ENCODE measurements at places on chromosomes 12 and 14. TPM values are rescaled to one million over a fixed set of nuclear protein-coding genes. Genes with fewer than 3 reads are reported as not detected.

- no peaks in the 10 kb centered on the region for H3K27me3 ChIP-seq
- H3K36me3 ChIP-seq: peaks cover 11% of the 10 kb centered on the region
- no peak for DNase-seq
- H3K4me1 ChIP-seq: no peaks in the 10 kb centered on the region
- no peak overlapping the region for H3K4me3 ChIP-seq
- H3K27ac ChIP-seq: no peak overlapping the region
Observed at GRCh38 chr12:6329703-6330064, 12.2 kb downstream of the TNFRSF1A start.

GRCh38 chr12:128813883-128814282 is 9.9 kb downstream of the SLC15A4 start:
- no peak overlapping the region for H3K4me3 ChIP-seq
- H3K36me3 ChIP-seq: no peaks in the 10 kb centered on the region
- H3K27ac ChIP-seq: peak overlapping the region; percentile 10
- no peak for DNase-seq

DNA sequence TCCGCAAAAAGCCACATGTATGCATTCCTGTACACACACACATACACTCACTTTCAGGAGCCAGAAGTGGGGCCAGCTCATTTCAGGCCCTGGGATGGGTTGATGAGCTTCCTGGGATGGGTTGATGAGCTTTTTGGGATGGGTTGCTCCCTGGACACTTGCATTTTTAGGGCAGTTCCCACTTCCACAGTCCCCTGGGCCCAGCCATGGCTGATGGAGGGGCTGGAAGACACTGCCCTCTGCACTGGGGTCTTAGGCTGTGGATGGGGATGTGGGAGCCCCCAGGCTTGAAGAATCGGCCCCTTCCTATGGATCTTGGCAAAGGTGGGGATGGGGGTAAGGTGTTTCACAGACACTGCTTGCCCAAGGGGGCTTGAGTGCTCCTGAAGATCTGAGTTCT is 12.7 kb downstream of the ACVRL1 start:
- no peak overlapping the region for H3K27ac ChIP-seq
- peak; percentile 4 for DNase-seq
- no peaks in the 10 kb centered on the region for H3K4me1 ChIP-seq
- H3K36me3 ChIP-seq: no peaks in the 10 kb centered on the region
- H3K4me3 ChIP-seq: no peak overlapping the region

DNA sequence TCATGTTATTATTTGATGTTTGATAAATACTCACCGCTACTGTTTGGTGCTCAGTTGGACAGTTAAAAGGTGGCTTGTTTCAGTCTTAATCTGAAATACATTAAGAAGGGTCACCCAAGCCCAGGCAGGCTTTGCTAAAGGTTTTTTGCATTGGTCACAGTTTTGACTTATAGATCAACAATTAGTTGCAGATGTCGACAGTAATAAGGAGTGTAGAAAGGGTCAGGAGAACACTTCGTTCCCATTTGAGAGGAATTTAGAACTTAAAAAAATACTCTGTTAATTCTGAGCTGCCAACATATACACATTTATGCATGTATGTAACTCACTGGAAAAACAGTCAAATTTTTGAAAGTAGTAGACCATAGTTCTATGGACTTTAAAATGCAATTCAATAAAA is 130.3 kb downstream of the TMEM30B start:
- no peaks in the 10 kb centered on the region for H3K4me1 ChIP-seq
- H3K4me3 ChIP-seq: no peak overlapping the region
- no peaks in the 10 kb centered on the region for H3K36me3 ChIP-seq
- H3K27ac ChIP-seq: peak overlapping the region; percentile 88
- no peak for DNase-seq
- no peaks in the 10 kb centered on the region for H3K27me3 ChIP-seq

DNA sequence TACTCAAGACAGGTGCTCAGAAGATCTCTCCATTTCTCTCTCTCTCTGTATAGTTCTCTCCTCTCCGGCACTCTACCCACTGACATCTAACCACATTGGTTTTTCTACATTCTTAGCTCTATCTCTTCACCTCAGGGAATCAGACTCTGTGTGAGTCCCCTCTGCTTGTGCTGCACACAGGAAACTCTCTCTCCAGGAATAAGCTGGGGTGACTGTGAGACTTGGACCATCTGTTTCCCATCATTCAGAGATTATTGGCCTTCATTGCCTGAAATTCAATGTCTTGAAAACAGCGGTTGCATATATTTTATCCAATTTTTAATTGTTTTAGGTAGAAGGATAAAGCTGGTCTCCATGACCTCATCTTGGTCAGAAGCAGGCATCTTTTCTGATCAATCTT is 105.0 kb downstream of the SLC35F4 start:
- DNase-seq: no peak
- H3K27me3 ChIP-seq: no peaks in the 10 kb centered on the region
- no peaks in the 10 kb centered on the region for H3K36me3 ChIP-seq
- no peak overlapping the region for H3K4me3 ChIP-seq

DNA sequence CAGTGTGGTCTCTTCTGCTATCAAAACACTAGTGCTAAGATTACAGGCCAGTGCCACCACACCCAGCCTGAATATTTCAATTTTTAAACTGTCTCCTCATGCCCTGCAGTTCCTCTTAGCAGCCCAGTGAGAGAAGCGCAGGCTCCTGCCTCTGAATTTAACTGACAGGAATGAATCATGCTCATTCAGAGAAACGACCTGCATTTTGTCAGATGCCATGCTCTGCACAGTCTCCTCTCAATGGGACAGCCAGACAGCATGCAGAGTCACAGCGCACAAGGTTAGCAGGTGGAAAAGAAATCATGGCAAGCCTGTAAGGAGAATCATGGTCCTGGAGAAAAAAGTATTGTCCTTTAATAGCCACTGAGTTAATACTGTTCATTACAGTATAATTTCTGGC is 691.0 kb upstream of the SEL1L start:
- no peak for DNase-seq
- no peak overlapping the region for H3K4me3 ChIP-seq
- no peak overlapping the region for H3K27ac ChIP-seq
- H3K4me1 ChIP-seq: no peaks in the 10 kb centered on the region
- H3K27me3 ChIP-seq: no peaks in the 10 kb centered on the region

GRCh38 chr12:30707613-30708342 is 12.1 kb upstream of the IPO8 start:
- no peaks in the 10 kb centered on the region for H3K27me3 ChIP-seq
- no peaks in the 10 kb centered on the region for H3K4me1 ChIP-seq

- no peaks in the 10 kb centered on the region for H3K27me3 ChIP-seq
- no peaks in the 10 kb centered on the region for H3K36me3 ChIP-seq
- no peaks in the 10 kb centered on the region for H3K4me1 ChIP-seq
- H3K4me3 ChIP-seq: no peak overlapping the region
- DNase-seq: no peak
- no peak overlapping the region for H3K27ac ChIP-seq
Observed at GRCh38 chr12:226401-226800, 12.4 kb upstream of the SLC6A12 start.

- H3K27ac ChIP-seq: no peak overlapping the region
- H3K4me1 ChIP-seq: no peaks in the 10 kb centered on the region
- no peaks in the 10 kb centered on the region for H3K36me3 ChIP-seq
Observed at GRCh38 chr12:6438345-6438744, 6.4 kb upstream of the CD27 start.

GRCh38 chr14:33432407-33433023 is 493.8 kb downstream of the NPAS3 start:
- no peak for DNase-seq
- H3K36me3 ChIP-seq: no peaks in the 10 kb centered on the region
- no peaks in the 10 kb centered on the region for H3K4me1 ChIP-seq
- H3K27me3 ChIP-seq: no peaks in the 10 kb centered on the region

DNA sequence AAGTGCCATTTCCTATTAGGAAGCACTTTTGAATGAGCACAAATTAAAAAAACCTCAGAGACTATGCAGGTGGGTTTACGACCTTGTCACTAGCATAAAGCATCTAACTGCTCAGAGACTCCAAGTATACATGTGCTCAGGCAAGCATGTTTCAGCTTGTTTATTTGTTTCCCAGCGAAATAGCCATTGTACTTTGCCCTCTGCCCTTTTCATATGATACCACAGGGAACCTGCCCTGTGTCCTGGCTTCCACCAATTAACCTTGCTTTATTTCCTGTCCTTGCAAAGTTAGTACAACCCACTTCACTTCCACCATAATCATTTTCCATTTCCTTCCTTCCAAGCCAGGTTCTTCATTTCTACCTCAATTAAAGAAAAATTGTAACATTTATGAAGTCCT is 194.9 kb downstream of the DUSP6 start:
- H3K27ac ChIP-seq: no peak overlapping the region
- no peak for DNase-seq
- no peak overlapping the region for H3K4me3 ChIP-seq
- no peaks in the 10 kb centered on the region for H3K27me3 ChIP-seq
- H3K4me1 ChIP-seq: no peaks in the 10 kb centered on the region
- no peaks in the 10 kb centered on the region for H3K36me3 ChIP-seq

DNA sequence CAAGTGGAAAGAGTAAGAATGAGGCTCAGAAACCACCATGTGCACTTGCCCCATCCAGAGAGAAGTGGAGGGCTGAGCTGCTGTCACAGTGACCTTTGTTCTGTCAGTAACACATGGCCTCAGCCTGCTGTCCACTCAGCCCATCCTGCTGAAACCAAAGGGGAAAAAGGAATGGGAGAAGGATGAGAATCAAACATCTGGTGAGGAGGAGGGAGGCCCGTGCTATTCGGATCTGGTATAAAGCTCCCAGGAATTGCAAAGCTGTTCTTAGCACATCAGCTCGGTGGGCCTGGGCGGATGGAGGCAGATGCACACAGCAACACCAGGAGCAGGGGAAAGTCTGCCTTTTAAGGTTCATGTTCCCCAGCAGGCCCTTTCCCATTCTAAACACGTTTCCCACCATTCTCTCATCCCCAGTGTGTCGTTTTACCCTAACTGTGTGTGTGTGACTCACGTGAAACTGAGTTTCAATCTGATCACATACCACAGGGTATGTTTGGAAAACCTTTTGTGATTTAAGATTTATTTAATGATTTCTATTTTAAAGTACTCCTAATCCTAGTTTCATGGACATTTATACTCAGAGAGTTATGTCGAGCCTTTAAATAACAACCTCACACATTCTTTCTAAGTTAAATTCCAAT is 36.8 kb downstream of the RTRAF start:
- no peaks in the 10 kb centered on the region for H3K36me3 ChIP-seq
- no peak for DNase-seq
- H3K4me3 ChIP-seq: no peak overlapping the region
- no peaks in the 10 kb centered on the region for H3K27me3 ChIP-seq
- peak overlapping the region; percentile 2 for H3K27ac ChIP-seq

- no peak overlapping the region for H3K27ac ChIP-seq
- no peaks in the 10 kb centered on the region for H3K4me1 ChIP-seq
- DNase-seq: no peak
- H3K27me3 ChIP-seq: no peaks in the 10 kb centered on the region
Observed at GRCh38 chr14:60508363-60508706, 611 bp upstream of the SIX6 start.

DNA sequence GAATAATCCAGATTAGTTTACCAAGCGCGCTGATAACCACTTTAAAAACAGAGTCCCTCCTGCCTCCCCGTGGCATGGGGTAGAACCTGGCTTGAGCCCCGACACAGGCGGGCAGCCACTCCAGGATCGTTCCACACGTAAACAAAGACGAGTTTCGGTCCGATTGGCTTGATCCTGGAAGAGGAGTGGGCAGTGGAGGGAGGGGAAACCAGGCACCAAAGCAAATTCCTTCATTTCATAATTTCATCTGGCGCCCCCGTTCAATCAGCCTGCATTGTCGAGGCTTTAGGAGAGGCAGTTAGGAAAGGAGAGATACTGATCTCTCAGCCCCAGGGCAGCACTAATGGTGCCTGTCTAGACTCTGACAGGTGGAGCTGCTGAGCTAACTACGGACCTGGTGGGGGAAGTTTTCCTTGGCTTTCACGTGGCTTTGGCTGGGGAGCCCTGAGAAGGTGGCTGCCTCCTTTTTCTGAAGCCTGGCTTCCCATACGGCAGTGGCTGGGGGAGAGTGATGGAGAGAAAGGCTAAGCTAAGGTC is 751 bp upstream of the GPRC5A start:
- H3K4me3 ChIP-seq: peak overlapping the region; percentile 50
- H3K36me3 ChIP-seq: no peaks in the 10 kb centered on the region
- H3K27ac ChIP-seq: peak overlapping the region; percentile 63
- peak; percentile 76 for DNase-seq
- no peaks in the 10 kb centered on the region for H3K4me1 ChIP-seq
- H3K27me3 ChIP-seq: no peaks in the 10 kb centered on the region

DNA sequence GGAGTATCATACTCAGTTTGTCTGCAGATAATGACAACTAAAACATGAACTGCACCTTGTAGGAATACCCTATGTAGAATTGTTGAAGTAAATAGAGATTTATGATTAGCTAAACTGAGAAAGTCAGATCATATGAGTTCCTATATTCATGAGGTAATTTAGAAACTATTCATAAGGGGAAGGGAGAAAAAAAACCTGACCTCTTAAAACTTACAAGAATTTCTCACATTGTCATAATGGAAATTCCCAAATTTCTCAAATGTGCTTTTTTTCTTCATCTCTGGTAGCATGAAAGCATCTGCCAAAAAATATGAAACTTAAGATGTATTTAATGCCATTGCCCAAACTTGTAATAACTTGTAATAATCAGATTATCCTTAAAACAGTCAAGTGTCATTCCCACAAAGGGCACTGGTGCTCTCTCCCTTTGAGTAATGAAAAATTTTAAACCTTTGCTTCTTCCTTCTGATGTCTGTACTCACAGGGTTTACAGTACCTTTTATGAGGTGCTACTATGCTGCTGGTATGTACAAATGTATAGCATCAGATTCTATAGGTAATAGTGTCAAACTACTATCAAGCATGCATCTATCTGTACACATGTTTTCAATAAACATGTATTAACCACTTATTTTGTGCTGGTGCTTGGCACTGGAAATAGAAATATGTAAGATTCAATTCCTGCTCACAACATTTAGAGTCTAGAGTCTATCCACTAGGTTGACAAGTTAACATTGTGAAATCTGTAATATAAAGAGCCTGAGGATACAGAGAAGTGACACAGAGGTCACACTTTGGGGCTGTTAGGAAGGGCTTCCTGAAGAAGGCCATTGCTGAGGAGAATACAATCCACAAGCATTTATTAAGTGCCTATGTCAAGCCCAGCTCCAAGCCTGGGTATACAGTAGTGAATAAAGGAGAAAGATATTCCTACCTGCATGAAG is 17.4 kb upstream of the DRAM1 start:
- no peaks in the 10 kb centered on the region for H3K4me1 ChIP-seq
- H3K36me3 ChIP-seq: no peaks in the 10 kb centered on the region
- H3K4me3 ChIP-seq: no peak overlapping the region
- no peak for DNase-seq
- no peak overlapping the region for H3K27ac ChIP-seq

The AQP5 gene
- 1.2 TPM for total RNA-seq

The RASSF9 gene
- total RNA-seq: 7.9 TPM

The SERPINA5 gene
- 9.0 TPM for total RNA-seq

The STON2 gene
- 10.4 TPM for total RNA-seq

The SMAGP gene
- total RNA-seq: 9.3 TPM
